Activated gamma-delta T cell treated with anti-CD3 and anti-CD28 coated beads, Interleukin-2, amount 50 U/mL, for 16 hours (primary cell): ENCODE measurements at places on chromosomes 7 and 10.

DNA sequence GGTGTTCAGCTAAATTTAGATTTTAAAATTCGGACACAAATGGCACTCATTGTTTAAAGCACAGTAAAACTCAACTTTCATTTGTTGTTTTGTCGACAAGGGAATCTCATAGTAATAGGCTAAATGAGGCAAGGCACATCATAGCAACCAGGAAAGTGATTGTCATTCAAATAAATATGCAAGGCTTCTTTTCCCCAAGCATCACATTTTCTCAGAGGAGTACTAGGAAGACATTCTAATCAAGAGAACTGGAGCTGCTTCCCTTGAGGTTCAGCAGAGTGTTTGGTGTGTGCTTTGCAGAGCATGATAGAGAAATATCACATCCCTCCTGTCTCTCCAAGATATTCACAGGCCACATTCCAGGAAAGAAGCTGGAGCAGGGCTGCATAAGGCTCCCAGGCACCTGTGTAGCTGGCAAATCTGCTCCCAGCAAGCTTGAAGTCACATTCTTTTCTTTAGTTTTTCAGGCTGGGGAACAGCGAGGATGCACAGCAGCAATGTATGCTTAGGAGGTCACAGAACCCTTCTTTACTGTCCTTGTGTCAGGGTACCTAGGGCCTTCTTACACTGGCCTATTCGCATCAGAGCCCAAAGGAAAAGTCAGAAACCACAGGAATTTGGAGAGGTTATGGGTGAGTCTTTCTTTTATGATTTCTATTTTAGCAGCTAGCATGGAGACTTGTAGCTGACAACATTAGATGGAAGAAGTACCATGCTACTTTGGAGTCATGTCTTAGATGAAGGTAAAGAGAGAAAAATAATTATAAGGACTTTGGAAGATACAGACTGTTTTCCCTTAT lies 95.9 kb upstream of the HDAC9 start:
- no peak for DNase-seq

DNA sequence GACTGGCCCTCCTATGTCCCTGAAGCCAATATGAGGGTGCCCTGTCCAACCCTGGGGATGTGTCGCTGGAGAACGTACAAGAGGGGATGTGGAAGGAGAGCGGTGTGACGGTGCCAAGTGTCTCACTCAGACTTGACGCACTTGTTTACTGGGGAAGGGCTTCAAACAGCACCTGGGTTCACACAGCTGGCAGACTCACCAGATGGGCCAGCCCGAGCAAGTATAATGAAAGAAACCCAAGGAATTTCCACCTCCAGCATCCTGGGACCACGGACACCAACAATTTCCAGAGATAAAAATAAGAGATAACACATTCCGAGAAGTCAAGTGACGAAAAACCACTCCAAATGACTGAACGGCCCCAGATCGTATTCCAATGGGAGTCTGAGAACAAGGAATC lies 5.3 kb downstream of the ATP5MF start:
- DNase-seq, result no peak

DNA sequence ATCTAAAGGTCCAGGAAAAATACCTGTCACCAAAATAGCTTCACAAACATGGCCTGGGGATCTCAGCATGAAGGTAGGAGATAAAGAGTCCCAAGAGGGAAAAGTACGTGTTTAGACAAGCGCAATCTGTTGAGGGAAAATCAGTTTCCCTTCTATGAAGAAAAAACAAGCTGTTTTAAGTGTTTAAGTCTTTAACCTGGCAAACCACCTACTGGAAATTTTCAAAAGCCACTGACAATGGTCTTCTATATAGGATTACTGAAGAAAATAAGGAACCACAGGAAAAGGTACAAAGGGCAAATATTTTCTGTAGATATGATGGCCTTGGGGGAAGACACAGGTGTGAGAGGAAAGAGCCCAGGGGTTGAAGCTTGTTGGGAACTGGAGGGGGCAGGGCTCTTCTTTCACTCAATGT lies 21.2 kb downstream of the ALDH18A1 start:
- DNase-seq, result no peak

- DNase-seq, result no peak
These were observed 43.8 kb upstream of the CSTF2T start for GRCh38 chr10:51743146-51743545.

DNA sequence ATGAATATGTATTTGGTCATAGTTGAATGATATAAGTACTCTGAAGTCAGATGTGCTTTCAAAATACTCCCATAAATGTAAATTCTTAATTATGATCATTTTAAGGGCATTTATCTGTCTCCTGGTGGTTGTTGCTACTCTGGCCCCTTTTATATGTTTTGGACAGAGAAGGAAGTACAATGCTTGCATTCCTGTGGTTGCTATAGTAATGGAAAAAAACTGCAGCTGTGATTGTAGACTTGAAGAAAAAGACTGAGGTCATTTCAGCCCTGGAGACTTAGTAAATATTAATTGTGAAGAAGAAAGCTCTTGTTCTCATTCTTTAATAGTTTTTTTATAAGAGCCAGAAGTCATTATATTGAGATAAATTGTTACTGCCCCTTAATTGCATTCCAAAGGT lies 70.2 kb upstream of the FERD3L start:
- no peak for DNase-seq

- no peak for DNase-seq
These were observed 21.8 kb upstream of the CDK14 start for GRCh38 chr7:90574146-90574819.

- DNase-seq, result no peak
These were observed 64.0 kb downstream of the CSGALNACT2 start for GRCh38 chr10:43202224-43202656.

DNA sequence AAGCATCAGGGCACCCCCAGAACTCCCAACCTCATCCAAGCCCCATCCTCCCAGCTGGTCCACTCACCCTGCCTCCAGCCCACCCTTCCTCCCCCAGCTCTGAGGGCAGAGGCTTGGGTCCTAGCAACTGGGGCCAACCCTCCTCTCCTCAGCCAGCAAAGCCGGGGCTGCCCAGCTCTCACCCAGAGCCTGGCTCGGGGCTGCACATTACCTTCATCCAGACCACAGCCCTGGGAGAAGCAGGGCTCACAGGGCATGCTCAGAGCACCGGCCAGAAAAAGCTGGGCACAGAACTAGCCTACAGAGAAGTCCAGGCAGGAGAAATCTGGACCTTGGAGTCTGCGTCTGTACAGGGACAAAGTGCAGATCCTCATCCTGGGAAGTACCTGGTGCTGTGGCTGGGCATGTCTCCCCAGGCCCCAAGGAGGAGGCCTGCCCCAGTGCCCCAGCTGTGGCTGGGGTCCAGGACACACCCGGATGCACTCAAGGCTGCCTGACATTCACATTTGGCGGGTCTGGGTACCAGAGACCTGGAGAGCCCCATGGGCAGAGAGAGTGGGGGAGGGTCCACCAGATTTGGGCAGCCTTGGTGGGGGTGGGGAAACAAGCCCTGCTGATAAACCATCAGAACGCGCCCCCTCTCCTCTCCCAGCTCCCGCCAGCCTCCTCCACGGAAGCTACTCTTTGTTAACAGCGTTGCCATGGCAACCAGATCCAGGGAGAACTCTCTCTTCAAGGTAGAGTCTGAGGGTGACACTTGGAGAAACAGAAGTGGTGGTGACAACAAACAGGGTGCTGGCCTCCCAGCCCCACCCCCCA lies 5.1 kb downstream of the RASGEF1A start:
- no peak for DNase-seq

DNA sequence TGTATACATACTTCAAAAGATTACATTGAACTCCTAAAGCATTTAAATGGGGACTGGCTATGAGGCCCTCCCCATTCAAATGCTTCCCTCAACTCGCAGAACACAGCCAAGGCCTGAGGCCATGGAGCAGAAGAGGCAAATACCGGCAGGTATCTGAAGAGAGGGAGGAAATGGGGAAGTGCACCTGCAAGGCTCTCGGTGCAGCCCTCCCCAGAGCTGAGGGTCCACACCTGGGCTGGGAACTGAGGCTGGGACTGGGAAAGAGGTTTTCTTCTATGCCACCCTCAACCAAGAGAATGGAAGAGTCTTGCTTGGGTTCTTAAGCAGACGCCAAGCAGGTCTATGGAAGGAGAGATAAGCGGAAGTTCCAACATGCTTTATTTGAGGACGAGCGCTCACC lies 13.0 kb upstream of the CYREN start:
- DNase-seq, result no peak

- no peak for DNase-seq
These were observed 117.3 kb upstream of the ZNF438 start for GRCh38 chr10:31148951-31149350.

DNA sequence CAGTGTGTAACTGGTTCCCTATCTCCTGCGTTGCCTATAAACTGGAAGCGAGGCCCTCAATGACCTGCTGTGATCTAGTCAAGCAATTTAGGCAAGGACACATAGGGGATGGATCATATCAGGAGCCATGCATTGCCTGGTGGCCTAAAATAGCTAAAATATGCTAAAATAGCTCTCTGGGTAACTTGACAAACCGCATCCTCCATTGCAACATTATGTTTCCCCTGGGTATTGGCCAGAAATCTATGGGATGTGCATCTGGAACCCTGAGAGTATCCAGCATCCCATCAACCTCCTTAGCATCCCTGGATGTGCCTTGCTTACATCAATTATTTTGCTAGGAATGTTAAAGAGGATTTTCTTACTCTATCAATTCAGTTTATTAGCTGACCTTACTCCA lies 91.7 kb upstream of the ADCY1 start:
- no peak for DNase-seq

DNA sequence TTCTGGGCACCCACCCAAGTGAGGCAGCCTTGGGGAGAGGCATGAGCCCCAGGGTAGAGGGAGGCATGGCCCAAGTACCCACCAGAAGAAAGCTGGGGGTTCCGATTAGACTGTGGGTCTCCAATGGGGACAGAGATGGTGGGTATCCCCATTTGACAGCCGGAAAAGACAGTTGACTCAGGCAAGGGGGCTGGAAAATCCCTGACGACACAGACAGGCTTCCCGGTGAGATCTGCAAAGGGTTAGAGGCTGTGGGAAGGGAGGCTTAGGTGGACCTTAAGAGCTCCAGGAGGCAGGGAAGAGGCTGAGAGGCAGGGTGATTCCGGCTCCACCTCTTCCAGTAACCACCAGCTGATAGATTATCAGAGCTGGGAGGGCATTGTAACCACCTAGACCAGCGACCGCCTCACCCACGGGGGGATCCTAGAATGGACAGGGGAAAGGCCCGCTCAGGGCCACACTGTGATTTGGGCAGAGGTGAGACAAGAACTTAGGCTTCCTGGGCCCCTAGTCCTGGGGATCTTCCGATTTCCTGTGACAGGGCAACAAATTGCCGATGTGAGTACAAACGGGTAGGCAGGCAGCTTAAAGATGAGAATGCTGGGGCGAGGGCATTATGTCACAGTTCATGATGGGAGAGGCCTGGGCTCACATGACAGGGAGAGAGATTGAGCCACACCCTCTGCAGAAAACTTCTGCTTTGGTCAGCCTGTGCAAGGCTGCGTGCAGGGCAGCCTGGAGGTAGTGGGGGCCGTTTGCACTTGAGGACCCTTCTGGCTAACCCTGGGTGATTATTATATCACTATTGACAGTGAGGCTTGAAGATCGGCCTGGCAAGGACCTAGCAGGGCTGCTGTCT lies 5.4 kb downstream of the TBATA start:
- no peak for DNase-seq

DNA sequence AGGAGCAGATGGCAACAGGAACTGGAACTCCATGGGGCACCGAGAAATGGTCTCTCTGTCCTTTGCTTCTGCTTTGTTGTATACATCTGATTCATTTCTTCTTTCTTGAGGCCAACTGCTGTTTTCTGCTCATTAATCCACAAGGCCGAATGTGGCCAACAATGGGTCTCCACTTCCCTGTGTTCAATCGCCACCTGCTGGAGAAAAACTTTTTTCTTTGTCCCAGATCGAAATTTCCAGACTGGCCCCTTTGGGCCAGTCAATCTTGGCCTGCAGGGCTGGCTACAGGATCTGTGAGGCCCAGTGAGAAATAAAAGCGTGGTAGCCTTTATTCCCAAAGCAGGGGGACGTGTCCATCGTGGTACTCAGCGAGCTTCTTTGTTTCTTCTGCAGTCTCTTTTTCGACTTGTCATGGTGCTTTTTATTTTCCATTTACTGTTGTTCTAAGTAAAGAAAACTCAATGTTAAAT lies 58.8 kb downstream of the PARP12 start:
- DNase-seq, result no peak

GRCh38 chr10:5090551-5090950 lies 3.7 kb upstream of the AKR1C3 start:
- no peak for DNase-seq

DNA sequence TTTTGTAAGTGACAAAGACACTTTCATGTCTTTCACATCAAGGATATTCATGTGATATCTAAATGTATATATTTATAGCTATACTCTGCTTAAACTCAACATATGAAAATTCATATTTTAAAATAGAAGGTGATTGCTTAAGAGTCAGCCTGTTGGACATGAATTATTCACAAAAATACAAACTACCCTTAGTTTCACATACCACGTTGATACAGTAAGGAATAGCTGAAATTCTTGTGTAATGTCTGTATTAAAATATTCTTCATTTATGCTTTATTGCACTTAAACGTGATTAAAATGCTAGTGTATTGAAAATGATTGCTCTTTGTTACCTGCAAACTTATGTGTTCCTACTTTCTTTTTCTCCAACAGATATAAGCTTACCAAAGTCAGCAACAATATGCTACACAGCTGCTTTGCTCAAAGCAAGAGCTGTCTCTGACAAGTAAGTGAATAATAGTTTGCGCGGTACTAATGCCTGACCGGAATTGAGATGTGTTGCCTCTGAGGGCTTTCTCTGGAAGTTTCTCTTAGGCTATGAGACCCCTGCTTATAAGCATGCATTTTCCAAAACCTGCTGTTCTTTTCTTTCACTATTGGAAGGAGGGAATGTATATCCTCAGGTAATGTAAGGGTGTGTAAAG lies 133.8 kb downstream of the WNT2 start:
- DNase-seq, result no peak

DNA sequence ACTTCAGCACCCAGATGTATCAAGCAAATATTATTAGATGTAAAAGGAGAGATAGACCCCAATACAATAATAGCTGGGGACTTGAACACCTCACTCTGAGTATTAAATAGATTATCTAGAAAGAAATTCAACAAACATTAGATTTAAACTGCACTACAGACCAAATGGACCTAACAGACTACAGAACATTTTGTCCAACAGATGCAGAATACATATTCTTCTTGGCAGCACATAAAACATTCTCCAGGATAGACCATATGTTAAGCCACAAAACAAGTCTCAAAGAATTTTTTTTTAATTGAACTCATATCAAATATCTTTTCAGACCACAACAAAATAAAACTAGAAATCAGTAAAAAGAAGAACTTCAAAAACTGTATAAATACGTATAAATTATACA lies 130.4 kb downstream of the MTERF1 start:
- DNase-seq, result no peak

GRCh38 chr7:89451911-89452310 lies 656.4 kb upstream of the TEX47 start:
- no peak for DNase-seq

GRCh38 chr10:69872323-69872722 lies 70.6 kb downstream of the COL13A1 start:
- DNase-seq, result no peak
